Heart right ventricle (tissue), 16 donors: ENCODE measurements at places on chromosomes 5 and 9. TPM values are rescaled to one million over a fixed set of nuclear protein-coding genes. Genes with fewer than 3 reads are reported as not detected.
A peak's percentile ranks its signal among the peaks of the same experiment; 100 is the strongest.

TSSK1B gene
- total RNA-seq: not detected

DNA sequence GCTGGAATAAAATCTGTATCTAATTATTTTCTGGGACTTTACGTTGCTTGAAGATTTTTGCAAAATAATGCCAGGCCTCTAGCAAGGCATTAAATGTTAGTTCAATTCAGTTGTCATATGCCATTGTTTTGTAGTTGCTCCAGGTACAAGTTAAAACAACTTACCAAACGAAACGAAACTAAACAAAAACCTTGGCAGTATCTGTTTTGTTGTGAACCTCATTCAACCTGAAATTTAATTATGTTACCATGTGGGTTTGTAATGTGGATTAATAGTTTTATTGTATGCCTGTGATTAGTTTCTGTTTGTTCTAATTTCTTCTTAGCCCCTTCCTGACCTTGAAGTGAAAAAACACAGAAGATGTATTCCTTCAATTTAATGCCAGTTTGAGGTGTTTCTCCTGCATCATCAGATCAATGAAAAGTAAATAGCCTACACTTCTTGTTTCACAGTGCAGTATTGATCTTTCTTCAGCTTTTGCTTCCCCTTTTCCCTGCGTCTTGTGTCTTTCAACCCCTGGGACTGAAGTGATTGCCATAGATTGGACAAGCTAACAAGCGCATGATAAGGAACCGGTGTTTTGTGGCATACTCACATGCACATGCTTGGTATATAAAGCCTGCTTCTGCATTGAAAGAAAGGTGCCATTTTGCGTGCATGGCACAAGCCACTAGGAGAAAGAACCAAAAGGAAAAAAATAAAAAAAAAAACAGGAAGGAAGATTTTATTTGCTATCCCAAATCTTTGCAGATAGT lies 699.0 kb upstream of the ARRDC3 start:
- no peaks in the 10 kb centered on the region for H3K36me3 ChIP-seq
- H3K4me1 ChIP-seq: no peaks in the 10 kb centered on the region
- H3K27ac ChIP-seq: no peak overlapping the region
- no peak overlapping the region for H3K4me3 ChIP-seq
- no peak for DNase-seq

DNA sequence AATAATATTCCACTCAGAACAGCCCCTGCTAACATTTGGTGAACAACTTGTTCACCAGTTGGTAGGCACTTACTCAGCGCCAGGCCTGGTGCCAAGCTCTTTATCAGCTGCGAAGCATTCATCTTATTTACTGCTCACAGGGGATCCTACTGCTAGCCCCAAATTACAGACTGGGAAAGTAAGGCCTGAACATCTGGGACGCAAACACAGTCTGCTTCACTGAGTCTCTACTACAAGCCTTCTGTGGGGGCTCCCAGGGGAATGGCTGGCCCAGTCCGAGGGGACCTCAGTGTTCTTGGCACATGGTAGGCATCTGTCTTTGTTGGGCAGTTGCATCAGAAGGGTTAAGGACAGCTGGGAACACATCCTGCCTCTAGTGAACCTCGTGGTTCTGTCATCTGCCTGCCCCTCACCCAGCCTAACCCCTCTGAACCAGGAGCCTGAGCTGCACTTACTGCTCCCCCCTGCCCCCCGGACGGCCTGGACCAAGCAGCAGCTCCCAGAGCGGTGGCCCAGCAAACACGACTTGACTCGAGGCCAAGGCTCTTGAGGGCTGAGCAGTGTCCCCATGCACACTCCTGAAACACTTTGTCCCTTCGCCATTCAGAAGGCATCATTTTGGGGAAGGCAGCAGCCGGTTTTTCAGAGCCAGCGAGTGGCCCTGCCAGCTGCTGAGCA lies at the start of gene PHYHD1:
Gene PHYHD1, plus strand, starts transcription at position 602 of the 678 bp plus-strand sequence. CDS start 1,342 bp downstream, outside the sequence.
- H3K4me3 ChIP-seq: peak within 1 kb of the TSS; percentile 70
- no peaks in the 10 kb centered on the region for H3K27me3 ChIP-seq
- peaks cover 14% of the 10 kb centered on the region for H3K36me3 ChIP-seq
- peaks cover 69% of the 10 kb centered on the region for H3K4me1 ChIP-seq
- peak within 1 kb of the TSS; percentile 92 for H3K27ac ChIP-seq
- DNase-seq: peak; percentile 78

GRCh38 chr5:128645581-128645980 lies 107.5 kb upstream of the FBN2 start:
- H3K4me1 ChIP-seq: no peaks in the 10 kb centered on the region
- no peak overlapping the region for H3K27ac ChIP-seq
- H3K27me3 ChIP-seq: no peaks in the 10 kb centered on the region
- no peak overlapping the region for H3K4me3 ChIP-seq
- no peak for DNase-seq

DNA sequence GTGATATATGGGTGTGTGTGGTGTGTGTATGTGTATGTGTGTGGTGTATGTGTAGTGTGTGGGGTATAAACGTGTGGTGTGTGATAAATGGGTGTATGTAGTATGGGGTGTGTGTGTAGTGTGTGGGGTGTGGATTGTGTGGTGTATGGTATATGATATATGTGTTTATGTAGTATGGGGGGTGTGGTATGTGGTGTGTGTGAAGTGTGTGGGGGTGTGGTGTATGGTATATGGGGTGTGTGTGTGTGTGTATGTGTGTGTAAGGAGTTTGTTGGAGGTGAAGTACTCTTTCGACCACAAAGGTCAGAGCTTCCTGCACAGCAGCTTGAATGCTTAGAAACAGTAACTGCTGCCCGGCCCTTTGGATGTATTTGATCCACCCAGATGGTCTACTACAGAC lies 145.2 kb upstream of the IQGAP2 start:
- DNase-seq: no peak
- H3K27me3 ChIP-seq: peaks cover 7% of the 10 kb centered on the region
- H3K27ac ChIP-seq: no peak overlapping the region
- no peaks in the 10 kb centered on the region for H3K36me3 ChIP-seq
- H3K4me3 ChIP-seq: no peak overlapping the region
- H3K4me1 ChIP-seq: peaks cover 8% of the 10 kb centered on the region

DNA sequence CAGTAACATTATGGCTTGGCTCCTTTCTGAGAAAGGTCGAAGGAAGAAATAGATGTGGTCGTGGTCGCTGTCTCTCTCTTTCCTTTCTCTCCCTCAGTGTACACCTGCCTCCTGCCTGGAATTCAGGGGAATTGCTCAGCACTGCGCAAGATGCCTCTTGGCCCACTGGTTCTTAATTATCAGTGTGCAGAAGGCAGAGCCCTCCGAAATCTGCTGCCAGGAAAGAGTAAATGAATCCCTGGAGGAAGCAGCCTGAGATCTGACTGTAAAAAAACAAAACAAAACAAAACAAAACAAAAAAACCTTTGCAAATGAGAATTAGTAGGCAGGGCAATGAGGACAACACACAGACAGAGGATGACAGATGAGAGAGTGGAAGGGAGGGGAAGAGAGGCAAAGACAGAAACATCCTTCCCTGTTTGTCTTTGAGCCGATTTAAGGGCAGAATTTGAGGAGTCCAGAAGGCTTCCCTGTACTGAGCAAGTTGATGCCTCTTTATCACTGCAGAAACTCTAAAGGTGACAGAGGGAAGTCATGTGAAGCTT lies 113.8 kb upstream of the PUM3 start:
- DNase-seq: no peak
- H3K4me3 ChIP-seq: no peak overlapping the region
- no peaks in the 10 kb centered on the region for H3K4me1 ChIP-seq
